Activated CD8-positive, alpha-beta memory T cell treated with anti-CD3 and anti-CD28 coated beads for 24 hours (primary cell): ENCODE measurements at places on chromosomes 4 and X.

DNA sequence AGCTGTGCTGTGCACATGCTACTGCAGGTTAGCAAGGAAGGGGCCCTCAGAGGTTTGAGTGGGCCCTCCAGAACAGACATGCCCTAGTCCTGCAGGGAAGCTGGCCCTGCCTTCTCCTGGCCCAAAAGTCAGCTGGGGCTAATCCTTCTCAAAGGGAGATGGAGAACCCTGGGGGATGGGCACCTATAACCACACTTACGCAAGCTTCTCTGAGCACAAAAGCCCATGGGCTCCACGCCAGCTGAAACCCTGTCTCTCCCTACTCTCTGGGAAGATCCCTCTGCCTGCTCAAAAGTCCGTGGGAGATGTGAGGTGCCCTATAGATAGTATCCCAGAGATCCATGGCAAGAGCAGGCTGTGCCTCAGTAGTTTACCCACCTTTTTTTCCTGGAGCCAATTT lies 58.9 kb upstream of the DKK2 start:
- DNase-seq, result no peak

DNA sequence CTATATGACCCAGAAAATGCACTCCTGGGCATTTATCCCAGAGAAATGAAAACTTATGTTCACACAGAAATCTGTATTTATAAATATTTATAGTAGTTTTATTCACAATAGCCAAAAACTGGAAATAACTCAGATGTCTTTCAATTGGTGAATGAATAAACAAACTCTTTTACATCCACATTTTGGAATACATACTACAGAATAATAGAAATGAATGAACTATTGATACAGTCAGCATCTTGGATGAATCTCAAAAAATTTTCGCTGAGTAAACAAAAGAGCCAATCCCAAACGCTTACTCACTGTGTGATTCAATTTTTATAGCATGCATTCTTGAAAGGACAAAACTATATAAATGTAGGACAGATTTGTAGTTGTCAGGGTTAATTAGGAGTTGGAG lies 75.1 kb upstream of the HTR2C start:
- no peak for DNase-seq

DNA sequence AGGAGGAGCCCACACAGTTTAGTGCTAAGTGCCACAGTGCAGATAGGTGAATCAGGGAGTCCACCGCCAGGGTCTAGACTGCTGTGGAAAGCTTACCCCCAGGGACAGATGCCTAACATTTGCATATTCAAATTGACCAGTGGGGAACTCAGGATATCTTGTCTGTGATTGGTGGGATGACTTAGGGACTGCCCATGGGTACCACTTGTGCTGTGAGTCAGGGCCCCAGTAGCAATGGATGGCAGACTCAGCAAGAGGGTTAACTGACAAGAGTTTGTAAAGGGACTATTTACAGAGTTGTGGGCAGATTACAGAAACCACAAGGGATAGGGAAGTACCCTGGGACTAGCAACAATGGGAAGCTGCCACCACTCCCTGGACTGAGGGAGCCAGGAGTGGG lies 282.1 kb downstream of the BCOR start:
- DNase-seq, result no peak

- no peak for DNase-seq
Observed at GRCh38 chrX:124504111-124504983, 158.0 kb downstream of the SH2D1A start.

DNA sequence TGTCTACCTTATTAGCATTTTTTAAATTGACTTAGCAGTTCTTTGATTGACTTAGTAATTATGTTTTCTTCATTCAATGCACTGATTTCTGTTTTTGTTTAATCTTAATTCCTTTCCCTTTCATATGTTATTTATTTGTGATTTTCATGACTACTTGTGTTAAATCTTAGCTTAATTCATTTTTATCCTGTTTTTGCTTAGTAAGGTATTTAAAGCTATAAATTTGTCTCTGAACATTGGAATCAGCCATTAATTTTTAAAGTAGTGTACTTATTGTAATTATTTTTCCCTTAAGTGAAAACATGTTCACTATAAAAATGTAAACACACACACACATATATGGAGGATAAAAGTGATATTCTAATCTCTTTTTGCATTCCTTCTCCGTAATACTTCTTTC lies 109.1 kb upstream of the DIPK2B start:
- no peak for DNase-seq

DNA sequence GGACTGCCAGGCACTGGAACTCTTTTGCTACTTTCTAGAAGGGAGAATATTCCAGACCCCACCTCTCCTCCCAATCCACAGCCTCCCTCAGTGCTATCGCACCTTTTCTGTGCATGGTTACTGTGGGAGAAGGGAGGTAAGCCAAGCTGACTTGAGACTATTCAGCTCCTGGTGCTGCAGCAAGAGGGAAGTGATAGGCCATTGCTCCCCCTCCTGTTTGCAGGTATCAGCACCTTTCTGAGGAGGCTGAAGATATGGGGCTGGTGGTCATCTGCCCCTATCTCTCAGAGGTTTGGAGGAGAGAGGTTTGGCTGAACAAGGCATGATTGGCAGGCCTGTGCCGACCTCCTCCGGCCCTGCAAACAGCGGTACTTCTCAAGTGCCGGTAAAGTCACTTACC lies 103.3 kb upstream of the GATB start:
- no peak for DNase-seq

GRCh38 chr4:53716471-53717063 lies 125.3 kb upstream of the LNX1 start:
- DNase-seq, result no peak

GRCh38 chr4:76896614-76897535 lies 1.1 kb downstream of the SOWAHB start:
- DNase-seq, result peak; percentile 69

GRCh38 chr4:145554691-145555090 lies 64.5 kb upstream of the MMAA start:
- DNase-seq, result no peak

GRCh38 chrX:6307156-6307555 lies 78.5 kb upstream of the NLGN4X start:
- DNase-seq, result no peak
